ENCODE measurements at places on chromosomes 12 and 14.
A peak's percentile ranks its signal among the peaks of the same experiment; 100 is the strongest.

GRCh38 chr14:85316701-85317410 lies 213.1 kb upstream of the FLRT2 start:
- no peak for DNase-seq

DNA sequence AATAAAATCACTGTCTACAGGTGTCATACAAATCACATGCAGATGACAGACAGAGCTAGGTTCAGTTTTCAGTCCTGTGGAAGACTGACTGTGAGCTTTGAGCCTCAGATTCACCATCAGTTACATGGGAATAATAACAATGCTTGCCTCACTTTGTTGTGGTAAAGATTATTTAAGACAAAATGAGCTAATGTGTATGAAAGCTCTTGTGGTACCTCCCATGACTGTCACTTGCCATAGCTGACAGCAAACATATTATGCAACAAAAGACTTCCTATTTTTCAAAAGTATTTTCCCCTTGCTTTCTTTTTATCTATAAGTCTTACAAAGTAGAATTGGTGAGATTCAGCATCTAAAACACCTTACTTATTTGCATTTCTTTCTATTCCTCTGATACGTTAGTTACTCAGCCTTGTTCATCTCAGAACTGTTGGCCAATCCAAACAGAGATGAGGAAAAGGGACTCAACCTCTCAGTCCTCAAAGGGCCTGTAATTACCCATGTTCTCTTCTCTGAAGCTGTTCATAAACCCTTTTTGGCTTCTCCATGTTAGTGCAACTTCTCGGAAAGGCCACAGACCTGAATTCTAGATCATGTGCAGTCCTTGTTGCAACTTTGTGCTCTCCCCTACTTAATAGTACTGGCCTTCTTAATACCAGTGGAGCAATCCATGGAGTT lies 8.8 kb upstream of the DDHD1 start:
- no peak for DNase-seq

- peak; percentile 75 for DNase-seq
Measured at GRCh38 chr12:2853626-2854025, 3.2 kb downstream of the TEX52 start.

DNA sequence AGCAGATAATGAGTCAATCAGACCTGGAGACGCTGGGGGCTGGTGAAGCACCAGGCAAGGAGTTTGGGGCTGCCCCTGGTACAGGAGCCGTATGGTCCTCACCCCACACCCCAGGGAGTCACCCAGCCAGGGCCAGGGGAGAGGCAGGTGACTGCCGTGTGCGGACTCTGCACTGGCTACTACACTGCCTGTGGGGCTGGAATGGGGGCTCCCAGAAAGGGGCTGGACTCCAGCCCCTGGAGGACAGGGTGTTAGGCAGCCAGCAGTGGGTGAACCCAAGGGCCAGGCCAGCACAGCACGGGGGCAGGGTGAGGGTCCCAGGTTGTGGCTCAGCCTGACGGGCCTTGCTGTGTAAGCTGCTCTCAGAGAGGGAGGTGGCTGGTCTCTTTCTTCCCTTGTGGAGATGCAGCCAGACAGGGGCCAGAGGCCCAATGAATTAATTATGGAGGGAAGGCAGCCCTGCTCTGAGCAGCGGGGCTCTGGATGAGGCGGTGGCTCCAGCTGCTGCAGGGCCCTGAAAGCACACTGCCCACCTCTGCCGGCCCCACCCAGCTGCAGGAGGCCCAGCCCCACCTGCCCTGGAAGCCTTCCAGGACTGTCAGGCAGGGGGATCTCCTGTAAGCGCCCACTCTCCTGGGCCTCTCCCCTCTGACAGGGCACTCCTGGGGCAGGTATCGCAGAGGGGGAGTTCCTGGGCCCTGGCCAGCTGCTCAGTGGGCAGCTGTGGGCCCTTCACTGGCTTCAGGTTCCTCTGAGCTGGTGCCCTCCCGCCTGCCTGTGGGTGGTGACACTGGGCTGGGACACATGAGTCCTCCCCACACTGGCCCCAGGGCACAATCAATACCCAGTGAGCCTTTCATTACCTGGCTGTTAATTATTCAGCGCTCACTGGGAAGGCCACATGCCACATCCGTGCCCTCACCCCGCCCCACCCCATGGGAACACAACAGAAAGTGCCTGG lies 142.5 kb upstream of the C14orf180 start:
- DNase-seq = peak; percentile 49

DNA sequence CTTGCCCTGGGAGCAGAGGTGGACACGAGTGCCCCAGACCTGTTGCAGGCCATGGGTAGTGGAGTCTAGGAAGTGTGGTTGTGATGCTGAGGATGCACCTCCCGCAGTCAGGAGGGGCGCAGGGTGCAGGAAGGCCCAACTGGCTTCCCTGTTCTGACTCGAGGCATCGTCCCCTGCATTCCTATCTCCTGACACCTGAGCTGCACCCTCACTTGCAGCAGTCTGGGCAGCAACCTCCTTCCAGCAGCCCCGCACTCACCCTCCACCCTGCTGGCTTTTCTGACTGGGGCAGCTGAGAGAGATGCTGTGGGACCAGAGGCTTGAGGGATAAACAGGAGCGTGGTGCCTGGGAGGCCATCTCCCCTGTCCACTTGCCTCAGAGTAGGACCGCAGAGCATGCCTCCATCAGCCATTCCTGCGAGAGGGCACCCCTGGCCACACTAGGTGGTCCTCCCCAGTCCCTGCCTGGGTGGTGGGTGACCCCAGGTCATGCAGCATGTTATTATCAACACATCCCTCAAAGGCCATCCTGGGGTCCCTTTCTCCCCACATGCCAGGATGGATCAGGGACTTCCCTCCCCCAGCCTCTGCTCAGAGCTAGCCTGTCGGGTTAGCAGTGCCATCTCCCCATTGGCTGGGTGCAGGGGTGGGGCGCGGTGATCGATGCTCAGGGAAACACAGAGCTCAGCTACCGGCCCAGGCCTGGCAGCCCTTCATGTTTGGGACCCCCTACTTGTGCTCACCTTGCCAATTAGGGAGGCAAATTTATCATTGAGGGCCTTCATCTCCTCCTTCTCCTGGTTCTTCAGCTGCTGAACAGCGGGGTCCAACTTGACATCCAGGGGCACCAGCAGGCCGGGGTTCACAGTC lies 719 bp downstream of the KRT80 start:
- no peak for DNase-seq

- no peak for DNase-seq
Measured at GRCh38 chr12:84701041-84701440, 211.6 kb downstream of the SLC6A15 start.

DNA sequence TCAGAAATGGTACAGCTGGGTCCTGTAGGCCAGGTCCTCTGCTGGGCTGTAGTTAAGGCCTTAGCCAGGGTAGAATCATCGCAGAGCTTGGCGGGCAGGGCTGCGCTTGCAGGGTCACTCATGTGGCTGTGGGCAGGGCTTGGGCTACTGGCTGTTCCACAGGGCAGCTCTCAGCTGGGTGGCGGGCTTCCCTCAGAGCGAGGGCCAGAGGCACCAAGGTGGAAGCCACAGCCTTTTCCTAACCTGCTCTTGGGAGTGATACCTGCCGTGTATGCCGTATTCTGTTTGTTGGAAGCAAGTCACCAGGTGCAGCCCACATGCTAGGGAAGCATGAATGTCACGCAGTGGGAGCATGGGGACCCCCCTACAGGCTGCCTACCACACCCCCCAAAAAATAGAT lies 69.8 kb upstream of the RIN3 start:
- DNase-seq = no peak

DNA sequence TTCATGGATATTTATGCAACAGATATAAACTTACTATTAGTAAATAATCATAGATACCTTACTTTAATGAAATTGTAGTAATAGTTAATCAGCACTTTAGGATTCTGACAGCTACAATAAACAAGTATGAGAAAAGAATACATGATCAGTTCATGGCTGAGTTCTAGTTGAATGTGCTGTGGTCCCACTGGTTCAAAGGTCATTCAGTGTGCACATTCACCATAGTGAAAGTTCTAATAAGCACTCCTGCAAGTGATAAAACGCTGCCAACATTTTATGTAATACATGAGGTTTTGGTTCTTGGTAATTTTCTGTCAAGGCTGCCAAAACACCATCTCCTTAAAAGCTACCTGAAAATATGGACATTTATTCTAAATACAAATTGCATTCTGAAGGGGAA lies 92.6 kb downstream of the NUMB start:
- DNase-seq = no peak

DNA sequence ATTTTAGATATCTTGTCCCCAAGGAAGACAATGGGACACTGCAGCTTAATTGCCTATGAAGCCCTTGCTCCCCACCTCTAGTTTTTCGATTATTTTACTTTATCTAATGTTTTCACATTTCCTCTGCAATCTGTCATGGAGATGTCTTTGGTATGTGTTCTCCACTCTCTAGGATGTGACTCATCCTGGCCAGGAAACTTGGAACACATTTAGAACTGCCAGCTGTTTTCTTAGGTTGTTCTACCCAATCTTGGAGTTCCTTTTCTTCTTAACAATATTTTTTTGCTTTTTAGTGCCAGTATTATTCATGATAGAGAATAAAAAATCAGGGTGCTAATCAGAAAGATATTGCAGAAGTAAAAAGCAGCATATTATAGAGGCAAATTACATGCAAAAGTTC lies 101.7 kb upstream of the CLEC14A start:
- no peak for DNase-seq

DNA sequence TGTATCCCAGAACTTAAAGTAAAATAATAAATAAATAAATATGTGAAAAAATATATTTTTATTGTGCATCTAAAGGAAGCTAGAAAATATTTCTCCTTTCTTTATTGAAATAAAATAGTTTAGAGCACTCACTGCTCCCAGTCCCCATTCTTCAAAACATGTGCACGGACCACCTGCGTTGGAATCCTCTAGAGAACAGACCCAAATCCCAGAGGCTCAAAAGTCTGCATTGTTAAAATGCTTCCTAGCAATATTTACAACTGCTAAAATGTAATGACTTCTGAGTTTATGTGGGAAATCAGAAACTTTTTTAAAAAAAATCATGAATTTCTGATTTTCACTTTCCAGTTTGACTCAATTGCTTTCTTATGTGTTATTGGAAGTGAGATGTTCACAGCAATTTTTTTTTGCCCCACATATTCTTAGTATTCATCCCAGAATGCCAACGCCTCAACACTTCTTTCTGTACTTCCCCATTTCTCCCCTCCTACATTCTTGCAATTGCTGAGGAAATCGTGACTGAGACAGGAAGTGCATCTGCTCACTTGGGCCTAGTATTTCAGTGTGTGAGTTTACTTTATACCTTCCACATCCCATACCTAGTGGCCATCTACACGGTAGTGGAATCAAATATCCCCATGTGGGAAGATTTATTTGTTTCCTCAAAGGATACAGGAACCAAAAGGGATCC lies 116.0 kb upstream of the FLRT2 start:
- DNase-seq = no peak

DNA sequence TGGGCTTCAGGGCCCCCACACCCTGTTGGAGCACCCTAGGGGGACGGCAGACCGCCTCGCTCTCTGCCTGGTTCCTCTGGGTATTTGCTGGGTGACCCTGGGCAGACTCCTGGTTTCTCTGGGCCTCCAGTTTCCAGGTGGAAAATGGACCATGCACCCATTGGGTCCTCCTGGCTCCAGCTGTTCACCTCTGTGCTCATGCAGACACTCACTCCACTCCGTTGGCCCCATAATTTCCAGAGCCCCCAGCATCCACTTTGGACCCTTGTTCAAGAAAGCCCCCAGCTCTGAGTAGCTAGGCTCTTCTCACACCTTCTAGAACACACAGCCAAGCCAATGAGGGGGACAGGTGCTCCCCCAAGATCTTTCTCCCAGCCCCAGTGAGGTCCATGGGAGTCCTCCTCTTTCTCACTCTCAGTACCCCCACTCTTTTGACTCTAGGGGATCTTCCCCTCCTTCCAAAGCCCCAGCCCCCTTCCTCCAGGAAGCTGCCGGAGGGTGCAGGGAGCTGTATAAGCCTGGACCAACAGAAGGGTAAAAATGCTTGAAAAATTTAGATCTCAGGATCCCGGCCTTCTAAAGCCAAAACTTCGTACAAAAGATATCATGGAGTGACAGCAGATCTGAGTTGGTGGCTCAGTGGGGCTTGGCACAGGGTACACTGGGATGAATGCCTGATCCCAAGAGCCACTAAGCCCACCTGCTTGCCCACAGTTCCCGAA lies 174.8 kb upstream of the RTL1 start:
- DNase-seq = peak; percentile 17

DNA sequence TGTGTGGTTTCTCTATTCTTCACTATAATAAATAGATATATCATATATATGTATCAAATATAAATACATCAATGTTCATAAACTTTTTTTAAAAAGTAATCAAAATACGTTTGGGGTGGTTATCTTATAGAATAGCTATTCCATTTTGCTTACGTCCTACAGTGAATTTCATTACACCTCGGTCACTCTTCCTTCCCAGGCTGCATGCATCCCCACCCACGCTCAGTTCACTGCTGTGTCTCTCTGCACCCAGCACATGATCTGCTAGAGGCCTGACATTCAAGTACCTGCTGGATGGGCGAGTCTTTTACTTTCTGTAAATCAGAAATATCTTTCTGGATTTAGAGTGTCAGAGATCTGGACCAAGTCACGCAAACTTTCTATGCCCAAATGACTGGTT lies 3.6 kb downstream of the STX2 start:
- DNase-seq = no peak

- DNase-seq = no peak
Measured at GRCh38 chr14:31037709-31038221, 11.6 kb upstream of the STRN3 start.

- DNase-seq = no peak
Measured at GRCh38 chr12:69658203-69658602, 40.9 kb downstream of the BEST3 start.

- DNase-seq = no peak
Measured at GRCh38 chr14:50339178-50339804, 27.2 kb downstream of the DMAC2L start.

- no peak for DNase-seq
Measured at GRCh38 chr14:60107477-60107876, 15.8 kb downstream of the PCNX4 start.

- DNase-seq = no peak
Measured at GRCh38 chr14:67806246-67806645, 10.1 kb downstream of the ZFYVE26 start.

DNA sequence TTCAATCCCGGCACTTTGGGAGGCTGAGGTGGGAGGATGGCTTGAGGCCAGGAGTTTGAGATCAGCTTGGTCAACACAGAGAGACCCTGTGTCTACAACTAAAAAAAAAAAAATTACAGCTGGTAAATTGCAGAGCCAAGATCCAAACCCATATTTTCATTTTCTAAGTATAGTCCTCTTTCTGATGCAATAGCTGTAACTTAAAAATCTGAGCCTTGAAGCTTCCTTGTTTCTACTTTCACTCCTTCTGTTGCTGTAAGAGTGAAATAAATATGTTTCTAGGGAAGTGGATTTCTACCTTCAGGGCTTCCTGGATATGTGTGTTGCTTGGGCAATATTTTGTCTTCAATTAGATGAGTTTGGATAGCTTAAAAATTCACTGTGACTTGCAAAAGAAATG lies 42.0 kb upstream of the PRICKLE1 start:
- no peak for DNase-seq

DNA sequence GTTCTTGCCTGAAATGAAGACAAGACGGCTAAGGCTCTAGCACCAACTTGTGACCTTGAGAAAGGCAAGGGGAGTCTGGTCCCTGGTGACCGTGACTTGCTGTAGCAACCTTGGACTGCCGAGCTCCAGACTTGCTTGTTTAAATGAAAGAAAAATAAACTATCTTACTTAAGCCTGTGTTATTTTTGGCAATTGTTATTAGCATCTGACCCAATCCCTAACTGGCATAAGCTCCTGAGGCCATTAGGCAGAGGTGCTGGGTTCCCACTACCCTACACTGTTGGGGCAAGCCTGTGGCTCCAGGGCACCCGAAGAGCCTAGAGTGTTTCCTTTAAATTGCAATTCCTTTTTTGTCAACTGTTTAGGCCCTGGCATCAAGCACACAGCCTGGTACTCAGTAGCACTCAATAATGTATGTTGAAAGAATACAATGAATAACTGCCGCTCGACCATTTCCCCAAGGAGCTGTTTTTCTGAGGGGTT lies 106.9 kb upstream of the HIF1A start:
- DNase-seq = no peak

Measured in activated CD8-positive, alpha-beta memory T cell treated with anti-CD3 and anti-CD28 coated beads for 24 hours (primary cell).